ENCODE measurements at places on chromosomes 13 and 19.
A peak's percentile ranks its signal among the peaks of the same experiment; 100 is the strongest.

- no peak for DNase-seq
These were observed 16.3 kb downstream of the LYL1 start for GRCh38 chr19:13086341-13086740.

- no peak for DNase-seq
These were observed 9.7 kb downstream of the EFNA2 start for GRCh38 chr19:1295169-1296012.

DNA sequence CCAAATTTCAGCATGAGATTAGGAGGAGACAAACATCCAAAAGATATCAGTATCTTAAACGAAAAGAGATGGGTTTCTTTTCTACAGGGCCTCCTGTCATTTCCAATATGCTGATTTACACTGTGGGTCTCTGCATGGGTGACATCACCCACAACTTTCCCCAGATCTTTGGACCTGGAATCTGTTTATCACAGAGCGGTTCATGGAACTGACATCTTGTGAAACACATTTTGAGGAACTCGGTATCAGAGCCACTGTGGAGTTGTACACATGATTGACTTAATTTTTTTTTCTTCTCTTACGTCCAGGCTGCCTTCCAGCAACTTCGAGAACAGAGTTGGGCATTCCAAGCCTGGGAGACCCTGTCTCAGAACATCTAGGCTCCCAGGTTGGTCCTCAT is 80.2 kb upstream of the SERP2 start:
- no peak for DNase-seq

GRCh38 chr13:107512551-107512950 is 702.8 kb downstream of the LIG4 start:
- DNase-seq = no peak

DNA sequence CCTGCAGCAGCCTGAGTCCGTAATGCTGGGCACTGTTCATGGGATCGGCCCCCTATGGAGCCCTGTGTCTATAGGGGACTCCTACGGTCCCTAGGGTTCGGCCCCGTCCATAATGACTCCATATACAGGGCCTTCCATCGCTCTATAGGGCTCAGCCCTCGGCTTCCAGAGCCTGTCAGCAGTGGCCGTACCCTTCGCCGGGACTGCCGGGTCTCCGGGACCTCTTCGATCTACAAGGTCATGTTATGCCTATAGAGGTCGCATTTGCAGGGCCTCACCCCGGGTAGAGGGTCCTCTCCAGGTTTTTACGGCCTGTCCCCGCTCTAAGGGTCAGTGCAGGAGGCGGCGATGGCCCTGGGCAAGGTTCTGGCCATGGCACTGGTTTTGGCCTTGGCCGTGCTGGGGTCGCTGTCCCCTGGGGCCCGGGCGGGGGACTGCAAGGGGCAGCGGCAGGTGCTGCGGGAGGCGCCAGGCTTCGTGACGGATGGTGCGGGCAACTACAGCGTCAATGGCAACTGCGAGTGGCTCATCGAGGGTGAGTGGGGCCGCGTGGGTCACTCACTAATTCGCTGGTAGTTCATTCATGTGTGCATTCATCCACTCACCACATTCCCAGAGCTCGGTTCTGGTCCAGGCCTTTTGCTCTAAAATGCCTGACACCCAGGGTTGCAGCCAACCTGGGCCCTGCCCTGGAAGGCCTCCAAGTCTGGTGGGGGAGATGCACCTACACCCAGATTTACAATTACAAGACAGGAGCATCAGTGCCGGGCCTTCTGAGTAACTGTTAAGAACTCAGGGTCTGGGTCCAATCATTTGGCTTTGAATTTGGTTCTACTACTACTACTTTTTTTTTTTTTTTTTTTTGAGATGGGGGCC is 699 bp downstream of the MEGF8 start:
- DNase-seq = peak; percentile 30

- no peak for DNase-seq
These were observed 73.3 kb downstream of the FGF9 start for GRCh38 chr13:21744149-21744548.

DNA sequence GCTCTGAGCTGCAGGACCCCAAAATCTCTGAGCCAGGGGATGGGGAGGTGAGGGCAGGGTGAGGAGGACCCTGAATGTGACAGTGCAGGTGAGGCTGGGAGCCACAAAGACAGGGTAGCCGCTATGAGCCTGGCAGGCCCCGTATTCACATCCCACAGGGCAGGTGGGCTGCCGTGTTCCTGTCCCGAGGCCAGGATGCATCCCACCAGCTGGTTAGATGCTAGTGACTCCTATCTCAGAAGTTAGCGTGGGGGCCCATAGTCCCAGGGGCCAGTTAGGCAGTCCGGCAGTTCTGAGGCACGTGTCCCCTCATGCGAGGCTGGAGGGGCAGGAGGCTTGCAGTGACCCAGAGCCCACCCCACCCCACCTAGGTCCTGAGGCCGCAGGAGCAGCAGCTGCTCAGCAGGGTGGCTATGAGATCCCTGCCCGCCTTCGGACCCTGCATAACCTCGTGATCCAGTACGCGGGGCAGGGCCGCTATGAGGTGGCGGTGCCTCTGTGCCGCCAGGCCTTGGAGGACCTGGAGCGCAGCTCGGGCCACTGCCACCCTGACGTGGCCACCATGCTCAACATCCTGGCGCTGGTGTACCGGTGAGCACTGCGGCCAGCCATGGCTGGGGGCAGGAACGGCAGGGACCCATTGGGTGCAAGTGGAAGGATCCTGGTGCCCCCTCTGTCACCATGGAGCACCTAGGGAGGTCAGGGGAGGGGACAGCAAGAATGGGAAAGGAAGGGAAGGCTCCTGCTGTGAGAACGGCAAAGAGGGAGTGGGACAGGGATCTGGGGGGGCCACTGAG is 7.2 kb downstream of the KLC3 start:
- DNase-seq = no peak

GRCh38 chr19:45200568-45200967 is 22.0 kb downstream of the BLOC1S3 start:
- peak; percentile 37 for DNase-seq

- no peak for DNase-seq
These were observed 6.1 kb upstream of the LSM4 start for GRCh38 chr19:18329035-18329376.

DNA sequence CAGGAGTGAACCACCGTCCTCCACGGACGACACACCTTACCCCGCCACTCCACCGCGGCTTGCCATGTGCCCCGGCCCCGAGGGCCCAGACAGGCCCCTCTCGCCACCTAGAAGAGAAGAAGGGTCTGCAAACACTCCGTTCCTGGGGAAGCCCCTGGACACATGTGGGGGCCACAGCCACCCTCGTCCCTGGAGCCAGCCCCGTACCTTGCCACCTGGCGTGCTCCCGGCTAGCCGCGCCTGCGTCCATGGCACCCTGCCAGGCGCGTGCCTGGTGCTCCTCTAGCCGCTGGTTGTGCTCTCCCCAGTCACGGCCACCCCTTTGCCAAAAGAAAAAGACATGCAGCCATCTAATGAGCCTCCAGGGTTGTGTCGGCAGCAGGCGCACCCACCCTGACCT is 19.9 kb upstream of the TINCR start:
- no peak for DNase-seq

- no peak for DNase-seq
These were observed 14.3 kb downstream of the SLC15A1 start for GRCh38 chr13:98738213-98738612.

DNA sequence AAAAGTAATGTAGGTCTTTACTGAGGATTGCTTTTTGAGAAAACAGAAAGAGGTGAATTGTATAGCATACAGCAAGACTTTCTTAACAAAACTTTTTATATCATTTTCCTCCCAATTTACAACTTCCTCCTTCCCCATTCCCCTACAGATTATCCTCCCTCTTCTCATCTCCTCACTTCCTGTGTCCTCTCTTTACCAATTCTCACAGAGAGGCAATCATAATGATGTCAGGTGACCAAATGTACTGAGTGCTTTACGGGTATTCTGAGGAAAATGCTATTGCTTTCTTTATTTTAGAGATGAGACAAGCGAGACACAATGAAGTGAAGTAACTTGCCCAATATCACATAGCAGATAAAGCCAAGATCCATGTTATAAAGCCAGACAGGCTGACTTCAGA is 1.7 kb upstream of the MTMR6 start:
- no peak for DNase-seq

GRCh38 chr13:99404005-99404755 is 97.0 kb upstream of the GPR183 start:
- no peak for DNase-seq

DNA sequence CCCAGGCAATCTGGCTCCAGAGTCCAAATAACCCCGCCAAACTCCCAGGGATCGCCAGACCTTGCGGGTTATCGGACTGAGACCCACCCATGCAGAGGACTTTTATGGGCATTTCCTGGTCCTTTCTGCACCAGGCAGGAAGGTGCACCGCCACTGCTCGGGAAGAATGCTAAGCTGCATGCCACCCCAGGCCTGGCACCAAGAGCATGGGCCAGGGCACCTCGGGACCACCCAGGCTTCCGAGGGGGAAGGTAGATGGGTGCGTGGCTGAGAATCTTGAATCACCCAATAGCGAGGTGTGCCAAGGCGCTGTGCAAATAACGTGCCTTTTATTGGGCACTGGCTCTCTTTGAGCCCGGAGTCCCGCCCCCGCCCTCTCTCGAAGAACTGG is 422 bp upstream of the ZNF575 start:
- DNase-seq = no peak

GRCh38 chr19:11091703-11092153 is 2.5 kb downstream of the LDLR start:
- no peak for DNase-seq

DNA sequence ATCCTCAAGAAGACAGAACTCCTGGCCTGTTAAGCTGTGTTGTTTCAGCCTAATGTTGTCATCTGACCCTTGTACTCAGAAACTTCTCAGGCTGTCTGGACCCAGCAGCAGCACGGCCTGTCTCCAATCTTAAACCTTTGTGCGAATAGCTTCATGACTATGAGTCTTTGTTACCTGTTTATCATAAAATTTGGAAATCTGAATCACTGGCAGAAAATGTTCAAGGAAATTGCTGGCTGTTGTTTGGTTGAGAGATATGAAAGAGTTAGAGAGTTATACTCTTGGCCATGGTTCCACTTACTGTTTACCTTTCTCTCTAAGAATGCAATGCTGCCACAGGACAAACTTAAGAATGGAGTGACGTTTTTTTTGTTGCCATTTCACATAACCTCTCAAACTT is 59.6 kb downstream of the EFNB2 start:
- DNase-seq = no peak

DNA sequence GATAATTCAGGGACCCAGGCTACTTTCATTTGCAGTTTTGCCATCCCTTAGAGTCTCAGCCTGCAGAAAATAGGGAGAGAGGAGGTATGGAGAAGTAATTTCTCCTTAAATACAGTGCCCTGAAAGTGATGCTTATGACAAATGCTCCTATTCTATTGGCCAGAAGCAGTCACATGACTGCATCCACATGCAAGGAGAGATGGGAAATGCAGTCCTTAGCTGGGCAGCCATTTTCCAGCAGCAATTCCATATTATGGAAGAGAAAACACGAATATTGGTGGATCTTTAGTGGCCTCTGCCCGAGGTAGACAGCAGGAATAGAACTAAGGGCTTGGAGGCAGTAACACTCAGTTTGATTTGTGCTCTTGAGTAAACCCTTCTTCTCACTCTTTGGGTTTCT is 39.4 kb downstream of the VAV1 start:
- DNase-seq = peak; percentile 69

- DNase-seq = no peak
These were observed 49.3 kb downstream of the DLEU7 start for GRCh38 chr13:50794226-50794625.

GRCh38 chr13:111476197-111476596 is 155.8 kb downstream of the TEX29 start:
- DNase-seq = no peak

DNA sequence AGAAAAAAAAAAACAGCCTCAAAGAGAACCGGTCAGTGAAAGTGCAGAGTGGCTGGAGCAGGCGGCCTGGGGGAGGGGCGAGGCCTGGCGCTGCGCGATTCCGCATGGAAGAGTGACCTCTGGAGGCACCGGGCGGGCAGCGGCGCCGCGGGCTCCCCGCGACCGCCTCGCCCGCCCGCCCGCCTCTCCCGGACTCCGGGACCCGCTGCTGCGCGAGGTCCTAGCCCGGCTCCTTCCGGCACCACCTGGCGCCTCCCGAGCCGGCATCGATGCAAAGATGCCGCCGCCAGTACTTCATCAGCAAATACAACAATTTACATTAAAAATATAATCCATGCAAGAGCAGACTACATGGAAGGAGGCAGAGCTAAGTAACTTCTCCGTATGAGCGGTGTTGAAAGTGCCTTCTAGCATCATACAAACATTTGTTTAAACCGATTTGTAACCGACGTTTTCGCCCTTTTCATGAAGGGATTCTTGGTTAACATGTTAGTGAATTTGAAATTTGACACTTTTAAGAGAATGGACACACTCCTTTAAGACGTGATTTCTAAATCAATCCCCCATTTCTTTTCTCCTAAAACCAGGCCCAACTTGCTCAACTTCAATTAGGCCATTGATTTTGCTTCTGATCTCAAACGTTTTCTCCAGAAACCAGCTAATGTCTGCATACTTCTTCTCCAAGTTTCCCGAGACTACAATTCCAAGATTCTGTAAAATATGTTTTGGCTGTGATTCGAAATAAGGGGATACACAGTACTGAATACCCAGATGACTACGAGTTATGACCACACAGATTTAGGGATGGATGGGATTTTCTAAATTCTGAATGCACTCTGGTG is 2.1 kb downstream of the EFNB2 start:
- DNase-seq = peak; percentile 79

- DNase-seq = no peak
These were observed 44.7 kb downstream of the EFNB2 start for GRCh38 chr13:106490569-106491321.

GRCh38 chr19:31427857-31428256 is 78.6 kb upstream of the TSHZ3 start:
- no peak for DNase-seq

- no peak for DNase-seq
These were observed 253.6 kb upstream of the DACH1 start for GRCh38 chr13:72120632-72121031.

DNA sequence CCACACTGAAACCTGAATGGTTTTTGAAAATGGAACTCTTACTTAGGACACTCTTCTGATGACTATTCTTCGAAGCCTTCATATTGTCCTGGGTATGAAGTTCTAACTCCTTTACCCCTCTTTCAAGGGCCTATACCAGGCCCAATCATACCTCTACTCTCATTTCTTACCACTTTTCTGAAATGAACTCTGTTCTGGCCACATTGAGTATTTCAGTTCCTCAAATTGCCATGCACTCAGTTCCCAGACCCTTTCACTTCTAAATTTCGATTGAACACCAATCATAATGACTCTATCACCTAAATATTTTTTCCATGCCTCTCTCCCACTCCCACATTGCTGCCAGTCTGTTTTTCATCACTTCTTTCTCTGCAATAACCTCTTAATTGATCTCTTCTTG is 53.7 kb downstream of the LACC1 start:
- no peak for DNase-seq

- DNase-seq = no peak
These were observed 490.8 kb downstream of the PCDH20 start for GRCh38 chr13:60924856-60925255.

- no peak for DNase-seq
These were observed 2.9 kb downstream of the KLF2 start for GRCh38 chr19:16327501-16327900.

DNA sequence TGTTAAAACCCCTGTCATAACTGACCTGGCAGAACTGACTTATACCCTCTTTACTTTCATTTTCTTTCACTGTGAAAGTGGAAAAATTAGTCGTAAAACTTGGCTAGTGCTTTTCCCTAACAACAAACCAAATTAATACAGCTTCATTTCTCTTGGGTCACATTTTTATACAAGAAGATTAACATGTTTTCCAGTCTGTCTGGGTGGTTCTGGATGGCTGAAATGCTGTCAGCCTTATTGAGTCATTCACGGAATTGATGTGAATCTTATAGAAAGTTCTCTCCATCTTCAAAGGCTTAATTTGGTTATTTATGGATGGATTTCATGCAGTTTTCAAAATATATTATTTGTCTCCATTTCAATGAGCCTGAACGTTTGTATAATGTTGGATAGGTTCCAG is 440.0 kb downstream of the KCTD12 start:
- no peak for DNase-seq
